ENCODE measurements at places on chromosomes 7 and 10. TPM values are rescaled to one million over a fixed set of nuclear protein-coding genes. Genes with fewer than 3 reads are reported as not detected.

- no peaks in the 10 kb centered on the region for H3K36me3 ChIP-seq
- H3K27me3 ChIP-seq = no peaks in the 10 kb centered on the region
- DNase-seq = no peak
- H3K27ac ChIP-seq = peak overlapping the region; percentile 72
- peak overlapping the region; percentile 22 for H3K4me3 ChIP-seq
Observed at GRCh38 chr10:124522933-124523871, 61.6 kb downstream of the LHPP start.

- H3K4me3 ChIP-seq = peak overlapping the region; percentile 43
- H3K27ac ChIP-seq = peak overlapping the region; percentile 76
- H3K4me1 ChIP-seq = peaks cover 19% of the 10 kb centered on the region
- H3K27me3 ChIP-seq = no peaks in the 10 kb centered on the region
Observed at GRCh38 chr7:139830782-139831501, 1.9 kb downstream of the TBXAS1 start.

DNA sequence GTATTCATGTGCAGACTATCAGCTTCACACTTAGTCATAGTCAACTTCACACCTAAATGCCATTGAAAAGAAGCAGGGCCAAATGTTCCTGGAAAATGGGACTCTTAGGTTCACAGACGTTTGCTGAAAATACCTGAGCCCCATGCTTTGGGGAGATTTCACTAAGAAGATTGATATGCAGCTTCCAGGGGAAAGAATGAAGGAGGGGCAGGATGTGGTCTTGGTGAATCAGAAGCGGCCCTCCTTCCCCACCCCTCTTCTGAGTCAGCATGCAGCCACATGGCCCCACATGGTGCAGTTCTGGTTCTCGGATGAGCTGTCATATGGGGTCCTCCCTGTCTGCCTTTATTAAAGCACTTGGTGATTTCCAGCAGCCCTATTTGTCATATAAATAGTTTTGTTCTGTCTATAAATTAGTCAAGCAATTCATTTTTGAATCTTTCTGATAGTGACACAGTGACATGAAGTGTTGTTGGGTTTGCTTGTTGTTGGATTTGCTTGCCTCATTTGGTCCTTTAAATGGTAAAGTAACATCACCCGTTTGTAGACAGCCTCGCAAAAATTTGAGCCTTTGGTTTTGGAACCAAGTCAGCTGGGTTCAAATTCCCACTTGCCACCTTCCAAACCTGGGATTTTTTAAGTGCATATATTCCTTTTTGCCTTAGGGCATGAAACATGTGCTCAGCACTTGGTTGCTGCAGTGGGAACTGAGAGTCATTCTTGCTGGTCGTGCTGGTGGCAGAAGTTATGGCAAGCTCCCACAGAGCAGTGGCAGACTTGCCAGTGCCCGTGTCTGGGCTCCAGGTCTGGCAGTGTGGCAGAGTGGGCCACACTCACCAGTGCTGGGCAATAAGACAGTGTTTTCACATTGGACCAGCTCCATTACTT is 68.1 kb upstream of the CDK6 start:
- no peaks in the 10 kb centered on the region for H3K4me1 ChIP-seq
- H3K4me3 ChIP-seq = no peak overlapping the region
- no peak overlapping the region for H3K27ac ChIP-seq
- H3K27me3 ChIP-seq = no peaks in the 10 kb centered on the region
- H3K36me3 ChIP-seq = no peaks in the 10 kb centered on the region

DNA sequence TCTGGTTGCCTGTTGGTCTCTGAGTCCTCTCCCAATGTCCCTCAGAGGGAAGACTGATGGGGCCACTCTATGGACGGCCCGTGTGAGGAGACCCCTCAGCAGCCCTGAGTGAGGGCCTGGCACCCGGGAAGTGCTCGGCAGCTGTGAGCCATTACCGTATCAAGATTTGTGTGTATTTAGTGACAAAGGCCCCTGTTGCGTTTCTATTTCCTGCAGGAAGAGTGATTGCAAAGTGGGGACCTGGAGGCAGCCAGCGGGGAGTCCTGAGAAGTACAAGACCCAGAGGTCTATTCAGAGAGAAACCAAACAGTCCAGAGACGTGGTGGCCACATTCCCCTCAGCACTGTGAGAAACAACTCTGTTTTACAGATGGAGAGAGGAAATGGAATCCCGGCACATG is 51.1 kb upstream of the CHST15 start:
- peaks cover 15% of the 10 kb centered on the region for H3K4me1 ChIP-seq
- no peaks in the 10 kb centered on the region for H3K36me3 ChIP-seq
- no peak overlapping the region for H3K4me3 ChIP-seq

The HECW1 gene
- 1.6 TPM for total RNA-seq
